Memory B cell (primary cell): ENCODE measurements at places on chromosomes 4 and X.

DNA sequence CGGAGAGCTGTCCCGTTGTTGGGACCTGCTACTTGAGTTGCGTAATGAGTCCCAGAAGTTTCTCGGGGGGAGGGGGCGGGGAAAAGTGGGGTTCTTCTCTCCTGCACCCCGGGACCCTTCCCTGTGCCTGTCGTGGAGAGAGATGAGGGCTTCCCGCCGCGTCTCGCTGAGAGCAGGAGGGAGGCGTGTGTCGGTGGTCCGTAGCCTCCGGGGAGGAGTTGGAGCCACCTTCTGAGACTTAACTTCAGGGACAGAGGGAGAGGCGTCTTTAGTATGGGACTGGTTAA lies 698 bp downstream of the AFF1 start:
- DNase-seq: no peak

- no peak for DNase-seq
Measured at GRCh38 chrX:906586-906985, 276.0 kb downstream of the SHOX start.

- no peak for DNase-seq
Measured at GRCh38 chr4:4994312-4995097, 24.8 kb downstream of the CYTL1 start.

DNA sequence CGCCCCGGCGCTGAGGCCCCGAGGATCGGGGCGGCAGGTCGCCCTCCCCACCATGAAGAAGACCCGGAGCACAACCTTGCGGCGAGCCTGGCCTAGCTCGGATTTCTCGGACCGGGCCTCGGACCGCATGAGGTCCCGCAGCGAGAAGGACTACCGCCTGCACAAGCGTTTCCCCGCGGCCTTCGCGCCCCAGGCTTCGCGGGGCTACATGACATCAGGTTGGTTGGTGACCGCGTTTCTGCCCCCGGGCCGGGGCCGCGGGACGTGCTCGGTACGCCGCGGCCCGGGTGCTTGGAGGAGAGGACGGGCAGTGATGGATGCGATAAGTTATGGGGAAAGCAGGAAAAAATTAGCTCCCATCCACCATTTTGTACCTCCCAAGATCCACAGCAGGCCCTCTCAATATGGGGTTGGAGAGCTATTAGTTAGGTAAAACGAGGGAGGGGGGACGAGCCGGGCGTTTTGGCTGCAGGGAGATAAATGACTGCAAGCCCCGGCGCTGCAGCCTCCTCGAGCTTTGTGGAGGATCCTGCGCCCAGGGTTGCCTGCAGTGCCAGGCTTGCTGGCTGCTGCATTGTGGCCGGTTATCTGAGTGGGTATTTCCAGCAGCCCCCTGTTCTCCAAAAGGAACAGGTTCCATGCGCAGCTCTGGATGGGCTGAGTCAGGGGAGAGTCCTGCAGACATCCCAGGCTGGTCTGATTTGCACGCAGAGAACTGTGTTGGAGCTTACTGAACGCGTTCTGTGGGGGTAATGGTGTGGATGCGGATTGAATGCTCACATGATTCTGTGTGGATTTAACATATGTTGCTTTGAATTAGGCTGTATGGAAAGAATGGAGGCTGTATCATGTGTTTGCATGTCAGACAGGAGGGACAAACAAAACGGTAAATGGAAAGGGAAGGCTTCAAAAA lies 1.9 kb downstream of the STOX2 start:
- DNase-seq: no peak

DNA sequence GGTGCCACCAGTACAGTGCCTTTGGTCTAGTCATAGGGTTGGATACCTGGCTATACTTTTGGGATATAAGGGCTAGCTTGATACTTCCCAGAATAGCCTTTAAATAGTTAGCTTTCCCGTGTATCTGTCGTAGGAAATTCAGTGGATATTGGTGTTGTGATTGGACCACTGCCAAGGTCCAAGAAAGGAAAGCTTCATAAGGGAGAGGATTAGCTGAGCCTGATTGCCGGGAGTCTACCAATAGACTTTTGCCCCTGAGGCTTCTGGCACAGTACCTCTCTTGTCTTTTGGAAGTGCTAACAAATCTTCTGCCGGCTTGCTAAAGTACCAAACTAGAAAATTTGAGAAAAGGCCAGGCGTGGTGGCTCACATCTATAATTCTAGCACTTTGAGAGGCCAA lies 350.6 kb downstream of the CHIC1 start:
- no peak for DNase-seq

DNA sequence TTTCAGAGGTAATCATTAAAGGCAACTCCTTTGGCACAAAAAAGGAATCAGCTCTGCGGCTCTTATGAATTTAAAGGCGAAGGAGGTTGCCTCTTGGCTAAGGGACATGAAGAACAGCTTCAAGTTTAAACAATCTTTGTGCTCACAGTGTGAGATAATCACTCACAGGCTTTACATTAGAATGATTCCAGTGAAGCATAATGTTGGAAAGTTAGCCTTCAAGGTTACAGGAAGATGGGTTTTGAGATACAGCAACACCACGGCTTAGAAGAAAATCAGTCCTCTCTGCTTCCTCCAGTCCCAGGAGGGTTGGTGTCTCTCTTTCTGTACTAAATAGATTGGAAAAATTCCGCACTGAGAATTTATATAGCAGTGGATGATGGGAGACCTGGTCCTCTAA lies 11.6 kb upstream of the SCD5 start:
- no peak for DNase-seq
